ENCODE measurements at places on chromosomes 16 and 17.

DNA sequence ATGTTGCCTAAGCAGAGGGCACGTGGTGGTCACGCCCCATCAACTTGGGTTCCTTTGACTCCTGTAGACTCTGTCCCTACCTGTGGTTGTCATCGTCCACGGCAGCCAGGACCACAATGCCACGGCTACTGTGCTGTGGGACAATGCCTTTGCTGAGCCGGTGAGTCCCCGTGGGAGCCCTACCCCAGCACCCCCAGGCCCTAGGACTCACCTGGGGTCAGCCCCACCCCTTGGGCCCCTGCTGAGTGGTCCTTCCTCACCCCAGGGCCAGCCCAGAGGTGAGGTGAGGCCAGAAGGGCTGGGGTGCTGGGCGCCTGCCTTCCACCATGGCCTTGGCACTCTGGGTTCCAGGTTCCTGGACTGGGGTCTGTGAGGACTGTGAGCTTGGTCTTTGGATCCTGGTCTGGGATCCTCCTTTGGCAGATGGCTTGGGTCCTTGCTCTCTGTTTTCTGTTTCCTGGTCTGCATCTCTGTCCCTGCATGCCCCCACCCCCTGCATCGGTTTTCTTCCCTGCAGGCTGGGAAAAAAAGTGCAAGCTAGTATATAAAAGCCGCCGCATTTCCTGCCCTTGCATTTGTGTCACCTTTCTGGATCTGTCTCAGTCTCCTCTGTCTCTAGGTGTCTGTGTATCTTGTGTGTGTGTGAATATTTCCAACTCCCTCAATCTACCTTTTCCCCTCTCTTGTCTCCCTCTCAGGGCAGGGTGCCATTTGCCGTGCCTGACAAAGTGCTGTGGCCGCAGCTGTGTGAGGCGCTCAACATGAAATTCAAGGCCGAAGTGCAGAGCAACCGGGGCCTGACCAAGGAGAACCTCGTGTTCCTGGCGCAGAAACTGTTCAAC, 17.5 kb downstream of the STAT5A start:
- no peak for DNase-seq

- DNase-seq = no peak
Observed at GRCh38 chr16:878886-879285, 78.4 kb upstream of the GNG13 start.

DNA sequence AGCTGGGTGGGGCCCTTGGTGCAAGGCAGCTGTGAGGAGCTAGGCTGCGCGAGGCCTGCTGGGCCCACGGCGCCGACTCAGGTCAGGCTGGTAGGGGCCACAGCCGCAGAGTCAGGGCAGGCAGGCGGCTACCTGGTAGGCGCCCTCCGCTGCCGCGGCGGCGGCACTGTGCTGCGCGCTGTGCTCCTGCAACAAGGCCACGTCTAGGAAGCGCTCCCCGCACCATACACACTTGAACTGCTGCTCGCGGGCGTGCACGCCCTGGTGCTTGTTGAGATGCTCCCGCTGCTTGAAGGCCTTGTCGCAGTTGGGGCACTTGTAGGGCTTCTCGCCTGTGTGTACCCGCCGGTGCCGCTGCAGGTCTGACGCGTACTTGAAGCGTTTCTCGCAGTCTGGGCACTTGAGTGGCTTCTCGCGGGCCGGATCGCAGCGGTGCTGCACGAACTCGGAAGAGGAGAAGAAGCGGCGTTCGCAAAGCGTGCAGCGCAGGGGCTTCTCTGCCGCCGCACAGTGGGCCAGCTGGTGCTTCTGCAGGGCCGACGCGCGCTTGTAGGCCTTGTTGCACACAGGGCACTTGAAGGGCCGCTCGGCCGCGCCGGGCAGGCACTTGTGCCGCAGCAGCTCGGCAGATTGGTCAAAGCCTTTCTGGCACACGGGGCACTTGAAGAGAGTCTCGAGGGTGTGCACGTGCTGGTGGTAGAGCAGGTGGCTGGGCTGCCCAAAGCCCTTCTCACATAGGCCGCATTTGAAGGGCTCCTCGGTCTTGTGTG, 3.9 kb downstream of the ZNF319 start:
- no peak for DNase-seq

DNA sequence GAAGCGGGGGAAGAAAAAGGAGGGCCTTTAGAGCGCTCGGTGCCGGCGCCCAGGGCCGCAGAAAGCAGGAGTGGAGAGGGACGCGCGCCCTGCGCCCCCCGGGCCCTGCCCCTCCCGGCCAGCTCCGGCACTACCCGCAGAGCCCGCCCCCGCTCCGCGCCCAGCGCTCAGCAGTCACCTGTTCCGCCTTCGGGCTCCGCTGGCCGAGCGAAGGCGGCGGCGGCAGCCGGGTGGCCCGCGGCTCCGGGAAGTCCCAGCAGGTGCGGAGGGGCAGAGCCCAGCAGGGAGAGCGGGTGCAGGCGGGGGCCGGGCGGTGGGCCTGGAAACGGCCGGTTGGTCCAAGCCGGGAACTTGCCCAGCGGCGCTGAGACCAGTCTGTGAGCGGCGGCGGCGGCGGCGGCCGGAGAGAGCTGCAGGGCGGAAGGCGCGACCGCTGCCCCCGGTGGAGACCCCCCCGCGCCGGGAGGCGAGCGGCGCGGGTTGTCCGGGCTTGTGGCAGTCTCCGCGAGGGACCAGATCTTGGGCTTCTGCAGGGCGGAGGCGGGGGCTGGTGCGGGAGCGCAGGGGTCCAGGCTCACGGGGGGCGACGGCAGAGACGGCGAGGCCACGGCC, 2.2 kb downstream of the IRX3 start:
- peak; percentile 58 for DNase-seq

DNA sequence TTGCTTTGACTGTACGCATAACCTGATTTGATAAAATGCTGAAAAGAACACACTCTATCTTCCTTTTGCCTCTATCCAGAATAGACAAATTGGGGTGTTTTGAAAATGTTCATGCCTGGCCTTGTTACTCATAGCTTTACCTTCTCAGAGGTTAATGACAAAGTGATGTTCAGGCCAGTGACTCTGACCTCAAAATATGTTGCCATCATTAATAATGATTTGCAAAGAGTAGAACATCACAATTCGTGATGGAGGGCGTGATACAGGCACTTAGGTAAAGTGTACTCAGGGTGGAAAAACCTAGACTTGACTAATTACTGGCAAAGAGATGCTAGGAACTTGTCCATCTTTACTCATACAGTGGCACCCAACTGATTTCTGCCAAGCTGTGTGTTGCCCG, 656.6 kb upstream of the SOX9 start:
- no peak for DNase-seq

GRCh38 chr17:43175213-43176118, 4.5 kb downstream of the NBR1 start:
- peak; percentile 62 for DNase-seq

GRCh38 chr16:17364319-17365210, 106.2 kb downstream of the XYLT1 start:
- DNase-seq = peak; percentile 65

DNA sequence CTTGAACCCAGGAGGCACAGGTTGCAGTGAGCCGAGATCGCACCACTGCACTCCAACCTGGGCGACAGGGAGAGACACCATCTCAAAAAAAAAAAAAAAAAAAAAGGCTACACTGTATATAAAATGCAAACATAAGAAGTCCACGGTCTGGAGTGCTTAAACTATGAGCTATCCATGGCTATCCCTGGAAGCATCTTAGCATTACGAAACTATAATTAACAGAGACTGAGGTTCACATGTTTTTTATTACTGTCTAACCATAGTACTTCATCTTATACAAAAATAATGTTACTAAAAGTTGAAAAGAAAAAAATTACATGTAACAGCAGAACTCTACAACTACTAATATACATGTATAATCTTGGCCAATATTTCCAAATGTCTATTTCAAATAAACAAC, 32.8 kb downstream of the HELZ start:
- peak; percentile 33 for DNase-seq

Data from GM03348 (cell line).